ENCODE measurements at places on chromosomes 3 and 15.

GRCh38 chr3:106473576-106474475 is 605.0 kb upstream of the CBLB start:
- DNase-seq: no peak

DNA sequence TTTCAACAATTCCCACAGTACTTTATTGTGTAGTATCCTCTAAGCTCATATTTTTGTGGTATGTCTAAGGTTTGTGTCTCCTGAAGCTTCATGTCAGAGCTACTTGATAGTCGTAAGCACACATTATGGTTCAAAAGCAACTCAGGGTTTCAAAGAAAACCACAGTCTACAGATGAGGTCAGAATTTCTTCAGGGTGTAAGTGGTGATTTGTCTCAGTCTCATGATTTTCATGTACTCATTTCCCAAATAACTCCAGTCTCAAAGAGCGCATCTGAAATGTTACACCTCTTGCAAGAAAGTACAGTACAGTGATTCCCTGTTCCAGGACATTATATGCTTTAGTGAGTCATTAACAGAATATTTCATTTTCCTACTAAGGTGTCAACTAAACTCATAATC is 47.5 kb upstream of the SSR3 start:
- no peak for DNase-seq

DNA sequence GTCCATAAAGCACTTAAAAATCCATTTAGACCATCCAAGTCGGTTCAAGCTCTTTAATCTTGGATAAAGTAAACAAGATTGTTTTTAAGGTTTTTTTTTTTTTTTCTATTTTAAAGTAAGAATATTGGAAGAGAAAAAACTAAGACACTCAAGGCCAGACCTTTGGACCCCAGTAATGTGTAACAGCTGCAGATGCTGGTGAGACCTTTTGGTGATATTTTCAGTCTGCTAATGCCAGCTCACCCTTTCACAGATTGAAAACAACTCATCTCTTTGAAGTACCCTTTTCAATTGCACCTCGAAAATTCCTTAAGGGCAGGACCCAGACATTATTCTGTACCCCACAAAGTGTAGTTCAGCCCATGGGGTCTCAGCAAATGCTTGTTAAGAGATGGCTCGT is 260.7 kb upstream of the CTNNB1 start:
- DNase-seq: no peak

DNA sequence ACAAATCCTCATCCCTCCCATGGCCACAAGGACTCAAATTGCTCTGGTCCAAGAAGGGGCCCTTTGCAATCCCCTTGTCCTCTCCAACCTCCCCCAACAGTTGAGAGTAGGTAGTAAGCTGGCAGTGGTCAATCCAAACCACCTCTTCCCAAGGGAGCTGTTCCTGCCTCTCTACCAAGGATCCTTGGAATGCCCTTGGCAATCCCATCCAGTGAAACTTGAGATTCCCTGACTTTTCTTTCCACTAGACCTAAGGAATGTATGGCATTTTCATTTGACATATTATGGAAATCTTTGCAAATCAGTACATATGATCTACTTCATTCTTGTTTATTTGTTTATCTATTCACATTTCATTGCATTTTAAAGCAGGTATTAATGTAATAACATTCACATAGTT is 4.8 kb upstream of the RBP2 start:
- DNase-seq: no peak

- no peak for DNase-seq
Observed at GRCh38 chr3:125481786-125482185, 38.2 kb downstream of the SNX4 start.

- no peak for DNase-seq
Observed at GRCh38 chr3:197522881-197523441, 32.8 kb downstream of the BDH1 start.

- no peak for DNase-seq
Observed at GRCh38 chr3:72332689-72333088, 515.6 kb downstream of the SHQ1 start.

- DNase-seq: no peak
Observed at GRCh38 chr15:84773716-84774115, 25.3 kb downstream of the ZNF592 start.

GRCh38 chr15:40776537-40777141 is 6.9 kb downstream of the C15orf62 start:
- DNase-seq: no peak

DNA sequence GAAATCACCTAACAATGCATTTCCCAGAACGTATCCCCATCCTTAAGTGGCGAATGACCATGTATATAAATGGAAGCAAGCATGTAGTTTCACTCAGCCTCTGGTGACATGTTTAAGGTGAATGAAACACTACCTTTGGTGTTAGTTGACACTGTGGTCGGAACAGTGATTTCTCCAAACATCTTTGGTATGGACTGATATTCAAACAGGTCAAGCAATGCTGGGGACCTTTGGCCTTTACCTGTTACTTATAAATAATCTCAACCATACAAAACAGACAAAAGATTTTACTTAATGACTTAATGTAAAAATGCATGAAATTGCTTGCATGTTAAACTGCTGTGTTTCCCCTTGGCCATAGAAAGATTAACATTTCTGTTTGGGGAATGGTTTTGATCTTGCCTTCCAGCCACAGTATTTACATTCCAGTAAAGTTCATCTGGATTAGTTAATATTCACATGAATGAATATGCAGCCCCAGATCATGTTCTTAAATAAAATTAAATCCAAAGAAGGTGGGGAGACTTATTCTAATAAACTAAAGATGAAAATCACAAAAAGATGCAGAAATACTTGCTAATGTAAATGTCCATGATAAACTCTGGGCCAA is 74.4 kb upstream of the HES1 start:
- no peak for DNase-seq

GRCh38 chr15:47384341-47384740 is 333.0 kb upstream of the SEMA6D start:
- DNase-seq: no peak

GRCh38 chr3:38111696-38112377 is 25.1 kb downstream of the ACAA1 start:
- no peak for DNase-seq

DNA sequence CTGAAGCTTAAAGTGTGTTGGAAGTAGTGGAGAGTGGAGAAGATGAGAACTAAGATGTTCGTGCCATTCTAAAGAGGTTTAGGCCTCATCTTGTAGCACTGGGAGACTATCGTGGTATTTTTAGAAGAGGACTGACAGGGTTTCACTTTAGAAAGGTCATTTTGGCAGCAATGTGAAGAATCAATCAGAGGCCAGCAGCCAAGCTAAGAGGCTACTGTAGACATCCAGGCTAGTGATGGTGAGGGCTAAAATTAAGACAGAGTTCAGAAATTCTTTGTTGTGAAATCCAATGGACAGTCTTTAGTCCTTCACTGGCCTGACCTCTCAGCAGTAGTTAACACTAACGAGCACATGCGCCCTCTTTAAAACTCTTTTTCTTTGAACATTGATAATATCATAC is 288.2 kb downstream of the TBL1XR1 start:
- DNase-seq: no peak

GRCh38 chr3:150059729-150060128 is 89.0 kb upstream of the PFN2 start:
- peak; percentile 76 for DNase-seq

DNA sequence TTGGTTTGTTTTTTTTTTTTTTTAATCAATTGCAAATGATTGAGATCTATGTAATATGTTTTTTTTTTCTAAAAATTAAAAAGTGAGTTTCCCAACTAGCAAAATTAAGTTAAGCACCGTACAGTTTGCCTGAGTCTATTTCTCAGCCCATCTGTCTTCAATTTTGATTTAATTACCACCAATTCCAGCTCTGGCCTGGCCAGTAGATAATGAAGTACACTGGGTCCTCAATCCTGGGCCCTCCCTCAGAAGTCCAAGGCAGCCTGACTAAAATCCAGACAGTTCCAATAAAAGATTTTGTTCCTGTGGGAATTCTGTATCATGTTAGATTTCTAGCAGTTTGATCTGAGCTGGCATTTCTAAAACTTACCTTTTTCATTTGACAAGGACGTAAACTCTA is 887.2 kb downstream of the NAALADL2 start:
- no peak for DNase-seq

DNA sequence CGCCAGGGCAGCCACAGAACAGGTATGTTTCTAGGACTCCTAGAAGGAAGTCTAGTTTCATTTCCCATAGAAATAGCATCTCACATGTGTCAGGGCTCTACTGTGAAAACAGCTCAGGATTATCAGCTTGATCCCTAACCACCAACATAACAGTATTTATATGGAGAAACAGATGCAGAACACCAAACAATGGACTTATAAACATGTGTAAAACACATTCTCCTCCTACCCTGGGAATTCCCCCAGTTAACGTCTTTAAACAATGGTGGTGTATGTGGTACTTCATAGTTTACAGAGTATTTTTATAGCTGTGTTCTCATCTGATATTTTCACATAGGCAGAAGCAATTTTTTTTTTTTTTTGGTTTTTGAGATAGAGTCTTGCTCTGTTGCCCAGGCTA is 9.7 kb downstream of the TNFSF10 start:
- no peak for DNase-seq

DNA sequence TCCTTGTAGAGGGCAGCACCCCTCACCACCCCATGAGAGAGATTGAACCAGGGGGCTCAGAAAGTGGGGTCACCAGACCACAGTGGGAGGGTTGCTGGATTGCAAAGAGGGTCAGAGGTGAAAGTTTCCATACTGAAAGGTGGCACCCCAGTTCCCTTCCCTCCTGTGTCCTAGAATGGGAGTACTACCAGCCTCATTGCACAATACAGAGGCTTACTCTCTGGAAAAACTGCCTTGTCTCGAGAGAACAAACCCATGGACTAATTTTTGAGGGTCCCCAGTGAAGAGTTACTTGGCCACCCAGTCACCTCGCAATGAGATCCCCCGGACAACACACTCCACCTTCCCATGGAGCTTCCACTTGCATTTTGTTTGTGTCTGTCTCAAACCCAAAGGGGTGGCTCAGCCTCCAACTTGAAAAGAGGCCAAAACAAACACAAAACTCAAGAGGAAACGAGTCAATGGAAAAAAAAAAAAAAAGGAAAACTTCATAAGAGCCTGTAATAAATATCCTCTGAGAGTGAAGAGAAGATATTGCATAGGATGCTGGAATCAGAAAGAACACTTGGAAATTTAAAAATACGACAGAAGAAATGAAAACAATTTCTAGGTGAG is 18.6 kb downstream of the MESP2 start:
- DNase-seq: no peak

DNA sequence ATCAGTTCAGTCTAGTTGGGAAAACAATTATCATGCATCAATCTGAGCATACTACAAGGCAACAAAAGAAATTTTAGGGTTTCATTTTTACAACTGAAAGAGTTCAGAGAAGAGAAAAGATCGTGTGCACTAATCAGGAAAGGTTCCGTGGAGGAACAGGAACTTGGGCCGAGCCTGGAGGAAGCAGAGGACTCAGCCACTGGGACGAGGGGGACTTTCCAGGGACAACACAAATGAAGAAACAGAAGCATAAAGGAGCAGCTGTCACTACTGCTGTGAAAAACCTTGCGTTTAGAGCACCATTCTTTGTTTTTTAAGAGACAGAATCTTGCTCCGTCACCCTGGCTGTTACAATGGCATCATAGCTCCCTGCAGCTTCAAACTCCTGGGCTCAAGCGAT is 60.5 kb downstream of the MYO1E start:
- no peak for DNase-seq

DNA sequence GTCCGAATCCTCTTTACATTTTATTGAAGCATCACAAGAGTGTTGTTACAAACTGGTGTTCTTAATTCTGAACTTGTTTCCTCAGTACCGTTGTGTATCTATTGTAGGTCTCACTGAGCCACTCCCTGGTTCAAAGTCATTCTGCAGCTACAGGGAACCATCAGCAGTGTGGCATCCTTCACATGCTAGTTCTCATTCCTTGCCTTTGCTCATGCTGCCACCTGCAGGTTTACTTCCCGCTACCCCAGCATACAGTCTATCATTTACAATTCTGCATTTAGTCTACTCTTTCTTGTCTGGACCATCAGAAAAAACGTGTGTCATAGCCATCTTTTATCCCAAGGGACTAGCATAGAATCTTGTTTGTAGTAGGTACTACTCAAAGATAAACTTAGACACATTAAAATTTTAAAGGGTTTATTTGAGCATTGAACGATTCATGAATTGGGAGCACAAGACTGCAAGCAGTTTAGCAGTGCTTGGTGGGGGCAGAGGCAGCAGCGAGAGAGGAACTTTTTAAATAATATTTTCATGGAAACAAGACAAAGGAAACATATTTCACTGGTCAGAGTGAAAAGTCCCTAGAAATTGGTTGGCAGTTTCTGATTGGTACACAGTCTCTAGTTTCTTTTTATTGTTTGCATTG is 402.1 kb downstream of the CADM2 start:
- DNase-seq: peak; percentile 22

DNA sequence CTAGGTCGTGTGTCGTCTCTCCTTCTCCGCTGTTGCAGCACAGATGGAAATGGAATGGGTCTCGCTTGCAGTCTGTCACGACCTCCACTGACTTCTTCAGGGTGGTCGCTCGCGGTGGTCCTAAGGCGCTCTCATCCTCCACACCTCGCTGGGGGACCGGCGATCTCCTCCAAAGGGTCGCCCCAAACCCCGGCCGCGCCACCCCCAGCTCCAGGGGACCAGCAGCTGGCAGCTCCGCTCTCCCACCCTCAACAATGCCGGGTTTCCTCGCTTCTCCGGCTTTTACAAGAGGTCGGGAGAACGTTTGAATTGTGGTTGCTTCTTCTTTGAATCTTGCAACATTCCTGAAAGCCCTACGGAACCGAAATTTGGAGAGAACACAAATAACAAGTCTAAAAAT is 25.9 kb downstream of the SERP1 start:
- no peak for DNase-seq

GRCh38 chr15:61634837-61635236 is 405.7 kb upstream of the RORA start:
- DNase-seq: no peak

DNA sequence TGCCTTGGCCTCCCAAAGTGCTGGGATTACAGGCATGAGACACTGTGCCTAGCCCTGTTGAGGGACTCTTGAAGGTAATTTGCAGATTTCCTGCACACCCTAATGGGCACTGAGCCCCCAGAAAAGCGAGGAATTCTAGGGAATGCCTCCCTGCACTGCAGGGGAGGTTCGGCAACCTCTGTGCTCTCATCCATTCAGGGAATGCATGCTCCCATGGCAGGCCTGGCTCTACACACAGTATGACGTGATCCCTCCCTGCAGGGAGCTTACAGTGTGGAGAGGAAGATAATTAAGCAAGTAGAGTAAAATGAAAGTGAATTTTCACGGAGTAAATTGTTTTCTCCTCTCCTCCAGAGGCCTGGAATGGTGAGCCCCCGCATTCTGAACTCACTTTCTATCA is 133.3 kb upstream of the HACD2 start:
- no peak for DNase-seq

- DNase-seq: no peak
Observed at GRCh38 chr3:48470286-48470685, 23.7 kb downstream of the ATRIP start.

GRCh38 chr3:69321301-69322157 is 64.4 kb downstream of the FRMD4B start:
- no peak for DNase-seq

- peak; percentile 7 for DNase-seq
Observed at GRCh38 chr3:10945683-10946287, 46.8 kb upstream of the SLC6A1 start.
